ENCODE measurements at places on chromosomes 1 and 21.

DNA sequence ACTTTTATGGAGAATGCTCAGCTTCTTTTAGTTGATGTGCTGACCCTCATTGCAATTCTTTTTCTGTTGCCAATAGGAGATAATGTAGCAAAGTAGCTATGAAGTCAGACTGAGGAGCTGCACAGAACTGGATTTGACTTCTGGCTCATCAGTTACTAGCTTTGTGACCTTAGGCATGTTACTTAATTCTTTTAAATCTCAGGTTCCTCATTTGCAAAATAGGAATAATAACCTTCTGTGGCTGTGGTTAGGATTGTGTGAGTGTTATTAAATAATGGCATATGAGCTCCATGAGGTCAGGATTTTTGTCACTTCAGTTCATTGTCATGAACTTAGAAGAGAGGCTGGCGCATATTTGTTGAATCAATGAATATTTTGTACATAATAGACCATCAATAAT is 237.6 kb upstream of the SGIP1 start:
- no peak for DNase-seq

- peak; percentile 66 for DNase-seq
Observed at GRCh38 chr1:46248122-46248920, 758 bp downstream of the RAD54L start.

GRCh38 chr1:161364332-161364731 is 3.3 kb downstream of the CFAP126 start:
- no peak for DNase-seq

- no peak for DNase-seq
Observed at GRCh38 chr1:230940848-230941247, 37.8 kb downstream of the TTC13 start.

DNA sequence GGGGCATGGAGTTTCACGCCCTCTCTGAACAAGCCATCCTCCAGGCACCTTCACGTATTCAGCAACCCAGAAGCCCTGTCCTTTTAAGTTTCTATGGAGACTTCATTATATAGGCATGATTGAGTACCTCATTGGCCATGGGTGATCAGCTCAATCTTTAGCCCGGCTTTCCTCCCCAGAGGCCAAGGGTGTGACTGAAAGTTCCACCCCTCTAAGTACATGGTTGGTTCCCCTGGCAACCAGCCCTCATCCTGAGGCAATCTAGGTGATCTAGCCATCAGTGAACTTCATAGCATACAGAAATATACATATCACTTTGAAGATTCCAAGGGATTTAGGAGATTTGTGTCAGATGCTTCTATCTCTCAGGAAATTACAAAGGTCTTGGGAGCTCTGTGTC is 21.3 kb upstream of the DHX9 start:
- no peak for DNase-seq

DNA sequence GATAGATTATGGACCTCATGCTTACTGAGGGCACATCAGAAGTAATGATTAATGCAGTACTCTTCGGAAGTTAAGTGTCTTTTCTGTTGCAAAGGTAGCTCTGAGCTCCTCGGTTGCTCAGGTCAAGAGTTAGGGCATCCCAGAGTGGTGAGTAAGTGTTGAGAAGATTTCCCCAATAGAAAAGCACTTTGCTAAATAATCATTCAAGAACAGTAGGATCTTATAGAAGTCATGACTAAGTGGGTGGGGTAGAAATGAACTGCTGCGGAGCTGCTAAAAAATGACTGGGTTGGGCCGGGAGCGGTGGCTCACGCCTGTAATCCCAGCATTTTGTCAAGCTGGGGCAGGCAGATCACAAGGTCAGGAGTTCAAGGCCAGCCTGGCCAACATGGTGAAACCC is 648.6 kb upstream of the CAMK1G start:
- DNase-seq, result no peak

- peak; percentile 97 for DNase-seq
Observed at GRCh38 chr1:225777058-225777582, 506 bp upstream of the SRP9 start.

GRCh38 chr1:15128520-15129313 is 24.8 kb upstream of the TMEM51 start:
- peak; percentile 21 for DNase-seq

DNA sequence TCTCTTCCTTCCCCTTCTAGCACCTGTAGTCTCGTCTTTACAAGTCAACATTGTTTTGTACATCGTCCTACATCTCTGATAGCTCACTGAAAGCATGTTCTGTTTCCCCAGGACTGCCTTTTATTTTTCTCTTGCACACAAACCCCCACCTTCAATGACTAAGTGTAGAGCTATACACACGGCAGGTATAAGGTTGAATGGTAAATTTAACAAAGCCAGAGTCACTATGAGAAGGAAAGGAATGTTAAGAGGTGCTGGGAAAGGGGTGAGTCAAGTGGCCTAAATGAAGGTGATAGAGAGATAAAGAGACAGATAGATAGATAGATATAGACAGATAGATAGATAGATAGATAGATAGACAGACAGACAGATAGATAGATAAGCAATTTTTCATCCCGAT is 134.3 kb upstream of the ATP1B1 start:
- DNase-seq, result no peak

- DNase-seq, result no peak
Observed at GRCh38 chr1:59061876-59062275, 235.0 kb upstream of the FGGY start.

DNA sequence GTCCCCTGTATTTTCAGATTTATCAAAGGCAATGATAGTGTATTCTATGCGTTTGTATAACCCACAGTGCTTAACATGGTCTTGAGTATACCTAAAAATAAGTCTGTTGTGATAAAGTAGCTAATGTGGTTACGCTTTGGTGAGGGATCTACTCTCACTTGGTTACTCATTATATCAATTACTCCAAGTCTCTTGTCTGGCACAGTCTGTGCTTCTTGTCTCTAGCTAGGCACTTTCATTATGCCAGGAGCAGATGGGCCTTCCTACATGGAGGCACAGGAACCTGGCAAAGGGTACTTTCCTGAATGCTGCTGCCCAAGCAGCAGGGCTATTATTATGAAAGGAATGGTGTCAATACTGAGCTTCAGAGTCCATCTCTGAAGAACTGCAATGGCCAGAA is 4.2 kb upstream of the PTPN22 start:
- no peak for DNase-seq

DNA sequence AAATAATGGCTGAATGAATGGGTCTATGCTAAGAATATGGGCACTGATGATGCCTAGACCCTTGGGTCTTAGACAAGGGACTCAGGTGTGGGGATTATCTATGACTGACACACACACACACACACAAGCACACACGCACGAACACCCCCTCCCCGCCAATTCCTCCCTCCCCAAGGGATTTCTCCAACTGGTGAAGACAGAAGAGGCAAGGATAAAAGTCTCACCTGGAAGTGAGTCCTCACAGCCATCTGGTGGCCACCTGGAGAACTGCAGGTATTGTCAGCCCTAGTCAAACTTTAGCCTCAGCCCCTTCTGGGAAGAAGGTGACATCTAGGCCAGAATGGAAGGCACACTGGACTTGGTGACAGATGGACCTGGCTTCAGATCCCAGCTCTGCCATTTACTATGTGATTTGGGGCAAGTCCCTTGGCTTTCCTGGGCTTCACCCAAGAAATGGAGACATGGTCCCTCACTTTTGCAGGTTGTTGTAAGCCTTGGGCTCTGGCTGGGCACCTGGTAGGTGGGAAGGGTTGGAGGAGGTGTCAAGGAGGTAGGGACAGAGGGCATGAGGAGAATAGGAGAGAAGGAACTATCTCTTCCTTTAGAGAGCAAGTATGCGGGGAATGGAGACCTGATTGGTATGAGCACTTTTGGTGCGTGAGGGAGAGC is 4.0 kb upstream of the GPR3 start:
- peak; percentile 83 for DNase-seq

- no peak for DNase-seq
Observed at GRCh38 chr1:247400685-247401084, 15.3 kb upstream of the NLRP3 start.

DNA sequence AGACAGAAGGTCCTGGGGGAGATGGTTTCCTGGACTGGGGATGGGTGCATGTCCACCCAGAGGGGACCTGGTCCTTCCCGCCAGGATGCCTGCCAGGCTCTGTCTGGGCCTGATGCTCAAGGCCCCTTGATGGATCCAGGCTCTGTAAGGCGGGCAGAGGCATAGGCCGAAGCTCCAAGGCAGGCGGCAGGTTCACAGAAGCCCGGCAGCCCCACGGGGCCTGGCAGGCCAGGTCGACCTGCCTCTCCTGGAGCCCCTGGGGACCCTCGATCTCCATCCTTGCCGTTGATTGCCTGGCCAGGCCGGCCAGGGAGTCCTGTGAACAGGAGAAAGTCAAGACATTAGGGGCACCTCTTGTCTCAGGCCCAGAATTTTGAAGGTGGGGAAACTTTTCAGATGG is 16.0 kb downstream of the COL9A2 start:
- no peak for DNase-seq

GRCh38 chr1:114135786-114136185 is 17.9 kb downstream of the SYT6 start:
- DNase-seq, result no peak

GRCh38 chr1:2229911-2230731 is 2.0 kb downstream of the SKI start:
- DNase-seq, result no peak

- DNase-seq, result no peak
Observed at GRCh38 chr1:67655581-67655980, 29.4 kb upstream of the GADD45A start.

DNA sequence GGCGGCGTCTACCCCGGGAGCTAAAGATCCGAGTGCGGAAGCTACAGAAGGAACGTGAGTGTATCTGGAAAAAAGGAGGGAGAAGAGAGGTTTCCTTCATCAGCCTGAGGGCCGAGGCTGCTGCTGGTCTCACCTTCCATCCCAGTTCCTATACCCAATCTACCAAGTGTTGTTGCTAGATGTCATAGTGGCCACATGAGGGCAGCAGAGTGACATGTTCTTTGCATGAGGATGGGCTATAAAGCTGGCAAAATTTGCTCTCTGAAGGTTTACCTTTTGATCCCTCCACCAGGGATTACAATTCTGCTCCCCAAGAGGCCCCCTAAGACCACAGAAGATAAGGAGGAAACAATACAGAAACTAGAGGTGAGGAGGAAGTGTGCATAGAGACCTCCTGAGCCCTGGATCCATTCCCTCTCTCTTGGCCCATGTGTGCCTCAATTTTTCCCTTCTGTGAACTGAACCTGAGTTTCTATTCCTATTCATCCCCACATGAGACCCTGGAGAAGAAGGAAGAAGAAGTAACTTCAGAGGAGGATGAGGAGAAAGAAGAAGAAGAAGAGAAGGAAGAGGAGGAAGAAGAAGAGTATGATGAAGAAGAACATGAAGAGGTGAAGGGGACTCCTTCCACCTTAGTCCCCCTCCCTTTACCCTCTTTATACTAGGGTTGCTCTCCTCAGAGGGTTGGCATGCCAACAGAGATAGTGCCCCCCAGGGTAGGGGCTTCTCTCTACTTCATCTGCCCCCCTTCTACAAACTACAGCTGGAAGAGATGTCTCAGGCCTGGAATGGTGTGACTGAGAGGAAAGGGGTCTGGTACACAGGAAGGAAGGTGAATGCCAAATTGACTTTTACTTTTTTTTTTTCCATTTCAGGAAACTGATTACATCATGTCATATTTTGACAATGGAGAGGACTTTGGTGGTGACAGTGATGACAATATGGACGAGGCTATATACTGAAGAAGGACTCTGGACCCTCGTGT is 13.3 kb downstream of the POLR3GL start:
- DNase-seq, result peak; percentile 90

GRCh38 chr1:112770724-112771123 is 55.6 kb upstream of the PPM1J start:
- no peak for DNase-seq

DNA sequence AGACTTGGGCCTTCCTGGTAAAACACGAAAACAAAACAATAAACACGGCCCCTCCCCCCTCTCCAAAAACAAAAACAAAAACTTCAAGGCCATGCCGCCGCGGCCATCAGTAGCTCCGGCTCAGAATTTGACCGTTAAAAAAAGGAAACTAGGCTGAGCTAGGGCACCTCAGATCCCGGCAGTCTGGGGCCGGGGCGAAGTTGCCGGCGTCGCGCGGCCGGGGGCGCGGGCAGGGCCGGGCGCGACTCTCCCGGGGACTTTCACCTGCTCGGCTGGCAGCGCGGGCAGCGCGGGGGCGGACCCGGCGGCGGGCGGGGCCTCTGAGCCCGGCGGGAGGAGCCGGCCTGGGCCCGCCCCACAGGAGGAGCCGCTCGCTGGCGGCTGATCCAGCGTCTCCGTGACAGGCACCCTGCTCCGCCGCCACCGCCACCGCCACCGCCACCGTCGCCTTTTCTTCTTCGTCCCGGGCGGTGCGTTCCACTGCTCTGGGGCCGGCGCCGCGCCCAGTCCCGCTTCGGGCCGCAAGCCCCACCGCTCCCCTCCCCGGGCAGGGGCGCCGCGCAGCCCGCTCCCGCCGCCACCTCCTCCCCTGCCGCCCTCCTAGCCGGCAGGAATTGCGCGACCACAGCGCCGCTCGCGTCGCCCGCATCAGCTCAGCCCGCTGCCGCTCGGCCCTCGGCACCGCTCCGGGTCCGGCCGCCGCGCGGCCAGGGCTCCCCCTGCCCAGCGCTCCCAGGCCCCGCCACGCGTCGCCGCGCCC is at the start of gene NOS1AP:
TSS of gene NOS1AP (plus strand) at position 358 of the 760 bp plus-strand sequence. CDS start 487 bp downstream, outside the sequence.
- DNase-seq, result peak; percentile 62

DNA sequence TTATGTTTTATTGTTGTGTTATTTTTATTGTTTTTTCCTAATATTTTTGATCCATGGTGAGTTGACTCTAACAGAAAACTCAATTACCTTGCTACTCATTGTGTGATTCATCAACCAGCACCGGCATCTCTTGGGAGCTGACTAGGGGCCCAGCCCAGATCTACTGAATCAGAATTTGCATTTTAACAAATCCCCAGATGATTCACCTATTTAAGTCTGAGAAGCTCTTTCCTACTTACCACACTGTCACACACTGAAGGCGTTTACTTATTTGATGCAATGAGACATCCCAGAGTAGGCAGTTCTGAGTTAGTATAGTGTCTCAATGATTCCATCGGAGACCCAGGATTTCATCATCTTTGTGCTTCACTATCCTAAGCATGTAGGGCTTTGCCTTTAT is 416.6 kb downstream of the RWDD3 start:
- DNase-seq, result no peak

DNA sequence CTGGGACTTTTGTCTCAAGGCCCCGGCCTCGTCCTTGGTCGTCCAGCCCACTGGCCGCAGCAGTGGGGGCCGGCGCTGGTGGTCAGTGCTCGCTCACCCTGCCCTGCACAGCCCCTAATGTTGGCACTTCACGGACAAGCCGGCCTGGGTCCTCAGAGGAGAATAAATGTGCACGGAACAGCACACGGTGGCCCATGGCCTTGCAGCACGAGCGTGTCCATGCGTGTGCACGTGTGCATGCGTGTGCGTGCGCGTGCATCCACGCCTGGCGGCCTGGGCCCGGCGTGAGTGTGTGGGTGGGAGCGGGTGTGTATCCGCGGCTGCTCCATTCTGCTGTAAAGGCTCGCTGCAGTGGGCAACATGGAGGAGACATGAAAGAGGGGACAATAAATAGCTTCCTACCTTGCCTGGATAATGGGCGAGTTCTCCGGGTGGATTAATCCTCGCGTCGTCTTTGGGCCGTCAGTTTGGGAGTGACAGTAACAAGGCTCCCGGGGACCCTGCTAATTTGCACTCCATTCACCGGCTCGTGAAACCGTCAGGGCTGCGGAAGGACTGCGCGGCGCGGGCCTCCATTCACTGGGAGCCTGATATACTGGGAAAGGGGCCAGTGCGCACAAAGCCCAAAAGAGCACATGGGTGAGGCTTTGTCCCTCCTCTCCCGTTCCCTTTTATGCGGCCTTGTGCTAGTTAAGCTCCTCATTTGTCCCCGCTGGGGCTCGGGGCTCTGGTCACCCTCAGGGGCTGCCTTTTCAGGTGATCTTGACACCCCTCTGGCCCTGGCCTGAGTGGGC is 142.8 kb downstream of the PRDM16 start:
- DNase-seq, result no peak

- no peak for DNase-seq
Observed at GRCh38 chr1:89041119-89041641, 18.5 kb upstream of the GBP3 start.

Measured in DMS79 treated with DMSO at 0.1 percent for 48 hours (cell line).